ENCODE measurements at places on chromosomes 2 and 18.

GRCh38 chr2:239283961-239284795 lies 116.6 kb downstream of the HDAC4 start:
- DNase-seq = no peak

- DNase-seq = no peak
These were observed 87.1 kb downstream of the FBXO15 start for GRCh38 chr18:74060579-74060978.

DNA sequence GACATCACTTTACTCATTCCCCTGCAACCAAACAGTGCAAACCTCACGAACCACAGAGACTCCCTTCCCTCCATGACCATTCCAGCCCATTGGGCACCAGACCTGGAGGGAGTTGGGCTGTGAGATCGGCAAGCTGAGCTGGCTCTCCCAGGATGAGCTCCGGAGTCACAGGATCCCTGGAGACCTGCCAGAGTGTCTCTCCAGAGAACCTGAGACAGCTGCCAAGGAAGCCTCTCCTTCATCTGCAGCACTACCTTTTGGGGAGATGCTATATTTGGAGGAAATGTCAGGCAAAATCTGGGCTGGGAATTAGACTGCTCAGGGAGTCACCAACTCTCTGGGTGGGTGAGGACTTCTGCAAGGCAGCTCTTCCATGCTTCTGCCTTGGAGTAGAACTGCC lies 417.4 kb downstream of the TNS1 start:
- no peak for DNase-seq

DNA sequence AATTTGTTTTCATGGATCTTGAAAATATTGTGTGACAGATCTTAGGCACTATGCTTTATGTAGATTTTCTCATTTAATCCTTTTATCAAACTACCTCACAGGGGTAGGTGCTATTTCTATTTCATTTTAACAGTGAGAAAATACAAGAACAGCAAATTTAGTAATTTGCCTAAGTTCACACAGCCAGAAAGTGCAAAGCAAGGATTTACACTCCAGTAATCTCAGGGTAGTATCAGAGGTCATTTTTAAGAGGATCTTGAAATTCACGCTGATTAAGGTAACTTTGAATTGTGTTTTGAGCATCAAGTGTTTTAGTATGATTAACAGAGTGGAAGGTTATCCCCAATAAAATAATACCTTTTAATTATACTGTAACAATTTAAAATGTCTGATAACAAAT lies 10.1 kb upstream of the KCNJ3 start:
- DNase-seq = no peak

DNA sequence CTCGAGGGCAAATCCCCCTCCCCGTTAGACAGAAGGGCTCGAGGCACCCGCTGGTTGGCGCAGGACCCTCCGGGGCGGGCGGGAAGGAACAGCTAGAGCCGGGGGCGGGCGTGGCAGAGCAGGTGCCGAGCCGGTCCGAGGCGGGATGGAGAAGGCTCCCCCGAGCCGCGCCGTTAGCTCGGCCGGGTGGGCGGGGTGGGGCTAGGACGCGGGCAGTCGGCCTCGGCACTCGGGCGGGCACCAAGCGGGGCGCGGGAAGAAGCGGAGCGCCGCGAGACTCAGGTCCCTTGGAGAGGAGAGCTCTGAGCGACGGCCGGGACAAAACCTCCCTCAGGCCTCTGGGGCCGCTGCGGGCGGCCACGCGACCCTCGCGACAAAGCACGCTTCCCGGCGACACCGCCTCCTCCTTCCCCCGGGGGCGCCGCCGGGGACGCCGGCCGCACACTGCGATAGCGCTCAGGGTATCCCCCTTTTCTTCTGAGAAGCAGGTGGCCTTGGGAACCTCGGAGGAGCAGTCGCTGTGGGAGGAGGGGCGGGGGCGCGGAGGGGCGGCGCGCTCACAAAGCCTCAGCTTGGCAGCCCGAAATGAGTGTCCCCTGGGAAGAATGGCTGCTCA lies 721 bp downstream of the FHOD3 start:
- no peak for DNase-seq

DNA sequence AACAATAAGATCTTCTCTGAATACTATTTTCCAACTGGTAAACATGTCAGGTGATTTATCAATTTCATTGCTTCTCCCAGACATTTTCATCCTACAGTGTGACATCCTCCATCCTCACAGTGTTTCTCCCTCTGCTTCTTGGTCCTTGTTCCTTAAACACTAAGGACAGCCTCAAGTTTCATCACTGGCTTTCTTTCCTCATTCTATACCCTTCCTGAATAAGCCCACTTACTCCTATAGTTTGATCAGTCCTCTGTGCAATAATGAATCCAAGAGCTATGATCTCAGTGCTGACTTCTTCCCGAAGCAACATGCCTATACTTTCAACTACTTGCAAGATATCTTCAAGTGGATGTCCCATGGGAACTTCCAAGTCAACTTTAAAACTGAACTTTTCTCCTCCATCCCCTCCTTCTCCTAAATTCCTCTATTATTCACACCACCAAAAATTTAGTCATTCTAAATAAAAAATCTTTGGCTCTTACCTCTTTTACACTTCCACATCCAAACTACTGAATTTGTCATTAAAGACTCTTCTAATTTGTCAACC lies 87.6 kb downstream of the FAM228A start:
- DNase-seq = no peak

- no peak for DNase-seq
These were observed 133.9 kb upstream of the KLHL14 start for GRCh38 chr18:32906506-32907310.

GRCh38 chr2:29829841-29830240 lies 91.5 kb downstream of the ALK start:
- DNase-seq = no peak

GRCh38 chr18:22946217-22946616 lies 13.1 kb downstream of the RBBP8 start:
- DNase-seq = no peak

DNA sequence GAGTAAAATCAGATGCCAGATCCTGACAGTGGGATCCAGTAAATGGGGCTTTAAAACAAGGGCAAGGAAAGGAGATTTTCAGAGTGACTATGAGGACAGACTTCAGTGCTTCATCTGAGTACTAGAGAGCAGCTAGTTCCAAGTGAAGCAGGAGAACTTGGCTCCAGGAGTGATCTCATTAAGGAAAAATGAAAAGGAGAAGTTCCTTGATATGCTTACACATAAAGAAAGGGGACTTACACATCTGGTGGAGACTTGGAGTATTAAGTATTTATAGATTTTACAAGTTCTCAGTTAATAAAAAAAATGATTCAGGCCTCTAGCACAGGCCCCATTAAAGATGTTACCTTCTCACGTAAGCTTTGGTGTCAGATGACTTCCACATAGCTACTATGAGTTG lies 105.8 kb downstream of the ICOS start:
- no peak for DNase-seq

GRCh38 chr2:75071766-75072165 lies 113.3 kb downstream of the POLE4 start:
- DNase-seq = no peak

- DNase-seq = no peak
These were observed 131.8 kb upstream of the HS6ST1 start for GRCh38 chr2:128450211-128451024.

GRCh38 chr2:102798181-102798580 lies 36.4 kb downstream of the TMEM182 start:
- no peak for DNase-seq

DNA sequence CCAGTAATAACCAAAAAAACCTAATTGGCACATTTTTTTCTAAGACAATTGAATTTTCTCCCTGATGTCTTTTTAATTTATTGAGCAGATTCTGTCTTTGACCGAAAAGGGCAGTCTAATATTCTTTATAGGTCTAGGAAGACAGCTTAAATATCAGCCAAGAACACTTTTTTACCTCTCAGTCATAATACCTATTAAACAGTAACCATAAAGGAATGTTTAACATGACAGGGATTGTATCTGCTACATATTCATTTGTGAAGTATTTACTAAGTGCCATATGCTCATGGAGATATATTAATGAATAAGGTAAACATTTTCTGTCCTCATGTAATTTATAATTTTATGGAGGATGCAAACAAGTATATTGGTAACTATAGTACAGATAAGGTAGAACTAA lies 3.1 kb upstream of the HTR2B start:
- no peak for DNase-seq

DNA sequence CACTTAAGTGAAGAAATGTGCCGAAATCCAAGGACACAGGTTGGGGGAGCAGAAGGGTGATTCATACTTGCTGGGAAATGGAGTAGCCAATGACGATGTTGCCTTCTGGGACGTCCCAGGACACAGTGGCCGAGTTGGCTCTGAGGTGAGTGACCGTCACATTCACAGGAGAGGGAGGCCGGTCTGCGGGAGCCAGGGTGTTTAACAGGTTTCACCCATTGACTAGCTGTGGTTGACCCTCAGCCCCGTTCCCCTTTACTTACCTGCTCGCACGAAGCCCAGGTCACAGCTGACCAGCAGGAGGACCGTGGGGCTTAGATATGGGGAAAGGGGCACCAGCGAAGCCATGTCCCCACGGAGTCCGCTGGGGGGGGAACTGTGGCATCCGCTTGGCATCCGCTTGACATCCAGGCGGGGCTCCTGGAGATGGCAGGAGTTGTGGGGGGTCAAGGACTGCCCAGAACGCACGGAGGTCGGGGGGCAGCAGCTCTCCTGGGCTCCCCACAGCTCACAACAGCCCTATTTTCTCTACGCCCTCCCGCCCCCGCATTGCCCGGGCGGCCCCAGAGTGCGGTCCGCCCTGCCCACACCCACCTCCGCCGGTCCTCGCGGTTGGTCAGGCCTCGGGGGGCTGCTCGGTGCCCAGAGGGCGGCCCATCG lies 586 bp downstream of the FNDC4 start:
- no peak for DNase-seq

DNA sequence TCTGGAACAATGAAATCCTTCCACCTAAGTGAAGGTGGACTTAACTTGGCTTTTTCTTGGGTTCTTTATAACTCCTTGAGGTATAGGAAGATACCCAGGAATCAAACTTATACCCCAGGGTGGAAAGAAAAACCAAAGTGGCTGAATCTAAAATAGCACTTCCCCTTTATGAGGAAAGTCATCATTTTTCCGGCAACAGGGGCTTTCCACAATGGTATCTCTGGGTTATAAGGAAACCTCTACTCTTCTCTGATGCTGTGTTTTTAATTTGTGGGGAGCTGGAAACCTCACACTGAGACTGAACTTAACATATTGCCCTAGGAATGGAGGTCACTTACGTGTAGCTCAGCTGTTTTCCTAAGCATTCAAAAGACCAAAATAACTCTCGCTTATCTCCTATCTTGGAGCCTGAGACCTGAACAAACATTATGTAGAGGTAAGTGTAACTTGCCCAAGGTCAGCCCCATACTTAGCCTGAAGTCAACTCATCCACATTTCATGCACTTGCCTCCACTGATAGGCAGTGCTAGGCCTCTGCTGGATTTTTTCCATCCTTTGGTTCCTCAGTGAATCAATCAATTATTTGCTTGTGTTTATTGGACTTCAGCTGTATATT lies 117.9 kb downstream of the SETBP1 start:
- DNase-seq = no peak

- DNase-seq = no peak
These were observed 164.3 kb upstream of the ARL4C start for GRCh38 chr2:234661175-234661574.

- DNase-seq = no peak
These were observed 36.4 kb upstream of the KCTD1 start for GRCh38 chr18:26584745-26585144.

DNA sequence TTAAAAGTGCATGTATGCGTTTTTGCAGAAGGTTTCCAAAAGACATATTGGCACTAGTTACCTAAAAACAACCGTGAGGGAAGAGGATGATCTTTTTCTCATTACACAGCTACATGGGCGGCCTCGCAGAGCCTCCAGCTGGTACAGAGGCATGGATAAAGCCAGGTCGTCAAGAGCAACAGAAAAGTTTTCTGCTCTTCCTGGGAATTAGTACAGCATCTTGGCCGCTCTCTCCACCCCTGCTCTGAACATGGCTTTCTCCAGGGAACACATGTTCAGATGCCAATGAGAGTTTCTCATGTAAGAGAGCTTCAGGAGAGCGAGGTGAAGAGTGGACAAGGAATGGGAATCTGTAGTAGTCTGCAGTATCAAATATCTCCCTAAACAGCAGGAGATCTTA lies 108.4 kb downstream of the ZEB2 start:
- DNase-seq = no peak

DNA sequence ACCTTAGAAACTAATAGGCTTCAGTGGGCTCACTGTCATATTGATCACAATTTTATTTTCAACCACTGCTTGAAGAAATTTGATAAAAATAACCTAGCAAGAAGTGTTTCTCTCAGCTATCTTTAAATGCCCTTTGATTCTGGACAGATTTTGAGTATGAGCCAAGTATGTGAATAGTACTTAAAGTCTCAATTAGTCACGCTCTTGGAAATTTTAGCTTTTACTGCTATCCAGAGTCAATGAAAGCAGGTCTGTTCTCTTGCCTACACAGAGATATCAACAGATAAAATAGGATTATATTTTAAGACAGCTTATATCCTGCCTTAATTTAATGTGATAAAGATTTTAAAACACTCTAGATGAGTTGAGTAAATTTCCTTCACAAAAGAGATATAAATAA lies 337.3 kb downstream of the CBLN2 start:
- DNase-seq = no peak

- no peak for DNase-seq
These were observed 20.3 kb downstream of the LIMS1 start for GRCh38 chr2:108554528-108554927.

DNA sequence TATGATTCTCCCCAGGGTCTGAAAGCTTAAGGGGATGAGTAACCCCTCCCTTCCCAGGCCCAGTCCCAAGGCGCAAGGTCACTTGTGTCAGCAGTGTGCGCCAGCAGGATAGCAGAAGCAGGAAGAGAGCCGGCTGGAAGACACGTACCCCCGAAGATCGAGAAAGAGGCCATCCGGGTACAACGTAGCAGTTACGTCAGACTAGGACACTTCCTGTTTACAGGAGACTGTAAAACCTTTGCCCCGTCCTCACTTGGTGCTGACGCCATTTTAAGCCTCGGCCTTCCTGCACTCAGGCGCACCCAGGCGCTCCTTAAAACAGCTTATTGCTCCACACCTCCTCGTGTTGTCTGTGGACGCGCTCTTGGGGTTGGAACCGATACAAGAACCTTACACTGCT lies 6.5 kb downstream of the CRYGB start:
- DNase-seq = no peak

- DNase-seq = no peak
These were observed 123.8 kb downstream of the DYSF start for GRCh38 chr2:71577209-71577608.

- DNase-seq = no peak
These were observed 18.0 kb downstream of the LRRC30 start for GRCh38 chr18:7248877-7249276.

DNA sequence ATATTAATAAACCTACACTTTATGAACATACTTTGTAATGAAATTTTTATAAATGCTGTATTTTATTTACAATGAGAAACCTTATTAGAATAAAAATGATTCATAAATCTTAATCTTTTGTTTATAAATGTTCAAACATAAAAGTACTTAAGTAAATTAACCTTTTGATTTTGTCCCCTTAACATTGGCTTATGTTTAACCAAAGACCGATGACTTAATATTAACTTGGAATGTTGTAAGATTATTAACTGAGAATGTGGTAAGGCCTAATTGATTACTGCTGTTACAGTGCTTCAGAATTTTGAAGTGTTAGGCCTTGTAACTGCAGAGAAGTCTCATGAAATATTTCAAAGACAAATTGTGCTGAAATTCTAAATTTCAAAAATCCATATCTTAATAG lies 5.7 kb downstream of the CPS1 start:
- no peak for DNase-seq

- DNase-seq = no peak
These were observed 137.4 kb upstream of the RBMS1 start for GRCh38 chr2:160630801-160631590.

GRCh38 chr18:22349966-22350365 lies 67.7 kb downstream of the CTAGE1 start:
- DNase-seq = no peak

GRCh38 chr2:21415234-21415633 lies 291.5 kb downstream of the TDRD15 start:
- DNase-seq = no peak
